ENCODE measurements at places on chromosomes 7 and 10. TPM values are rescaled to one million over a fixed set of nuclear protein-coding genes. Genes with fewer than 3 reads are reported as not detected.

Gene NACAD
- polyA plus RNA-seq = 4.9 TPM

Gene TET1
- polyA plus RNA-seq = 37.2 TPM

Gene ZNF800
- polyA plus RNA-seq = 7.1 TPM

Gene PTPN20
- 0.13 TPM for polyA plus RNA-seq

Gene TMEM130
- 2.0 TPM for polyA plus RNA-seq

Gene CREB5
- polyA plus RNA-seq = 2.9 TPM

Gene PIP
- not detected for polyA plus RNA-seq

Gene BLNK
- 0.40 TPM for polyA plus RNA-seq

Gene SPDYE11
- 0.92 TPM for polyA plus RNA-seq

Gene MRPS16
- 166 TPM for polyA plus RNA-seq

Gene HOXA5
- polyA plus RNA-seq = not detected

Gene COL1A2
- 32.0 TPM for polyA plus RNA-seq

Gene IL6
- 1.6 TPM for polyA plus RNA-seq

Gene MRPS17
- polyA plus RNA-seq = 104 TPM

Gene RBP4
- 0.79 TPM for polyA plus RNA-seq

Gene ATP5F1C
- 519 TPM for polyA plus RNA-seq

Gene PLCE1
- polyA plus RNA-seq = 0.49 TPM

Gene CYP2C8
- polyA plus RNA-seq = 1.2 TPM

Gene PDE6C
- polyA plus RNA-seq = 0.06 TPM

Measured in GM23338 (cell line).